Stimulated activated CD4-positive, alpha-beta T cell treated with anti-CD3 and anti-CD28 coated beads, Interleukin-1b, Interleukin-23, amount 100 ng/mL, for 24 hours (primary cell): ENCODE measurements at places on chromosomes 1 and 21.

DNA sequence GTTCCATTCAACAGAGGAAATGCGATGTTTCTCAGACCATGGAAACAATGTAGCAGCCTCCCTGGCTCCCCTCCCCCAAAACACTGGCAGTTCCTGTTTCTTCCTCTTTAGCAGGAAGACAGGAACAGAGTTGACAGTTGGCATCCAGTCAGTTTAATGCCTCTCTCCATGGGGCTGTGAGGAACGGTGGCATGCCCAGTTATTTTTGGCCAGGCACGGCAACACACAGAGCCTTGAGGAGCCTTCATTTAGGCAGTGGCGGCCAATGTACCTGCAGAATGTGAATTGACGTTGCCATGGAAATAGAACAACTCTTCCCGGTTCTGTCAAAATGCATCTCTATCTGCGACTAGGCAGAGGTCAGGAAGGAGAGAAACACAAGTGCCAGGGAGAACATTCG lies 330.6 kb downstream of the DSCAM start:
- DNase-seq: no peak

- DNase-seq: no peak
Measured at GRCh38 chr21:30590297-30590696, at the start of gene KRTAP22-2. TSS of gene KRTAP22-2 (minus strand) at chr21:30590397.

GRCh38 chr1:37481289-37482003 lies 7.1 kb downstream of the ZC3H12A start:
- no peak for DNase-seq

GRCh38 chr1:25697435-25698217 lies 81.0 kb downstream of the MAN1C1 start:
- DNase-seq: no peak

- no peak for DNase-seq
Measured at GRCh38 chr1:154431586-154432373, 26.6 kb downstream of the IL6R start.

DNA sequence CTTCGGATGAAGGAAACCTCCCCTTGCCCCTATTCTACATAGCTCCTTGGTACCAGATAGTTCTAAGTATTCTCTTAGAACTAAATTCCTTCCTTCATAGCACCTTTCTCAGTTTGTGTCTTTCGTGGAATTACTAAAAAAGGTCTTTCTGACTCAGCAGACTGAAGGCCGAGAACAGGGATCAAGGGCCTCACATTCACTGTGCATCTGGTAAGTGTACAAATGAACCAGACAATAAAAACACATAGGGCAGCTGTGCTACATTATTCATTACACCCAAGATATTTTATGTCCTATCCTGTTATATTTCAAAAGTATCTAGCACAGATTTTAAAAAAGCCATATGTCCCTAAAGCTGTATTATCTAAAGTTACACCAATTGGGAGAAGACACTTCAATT lies 62.9 kb upstream of the HP1BP3 start:
- no peak for DNase-seq

DNA sequence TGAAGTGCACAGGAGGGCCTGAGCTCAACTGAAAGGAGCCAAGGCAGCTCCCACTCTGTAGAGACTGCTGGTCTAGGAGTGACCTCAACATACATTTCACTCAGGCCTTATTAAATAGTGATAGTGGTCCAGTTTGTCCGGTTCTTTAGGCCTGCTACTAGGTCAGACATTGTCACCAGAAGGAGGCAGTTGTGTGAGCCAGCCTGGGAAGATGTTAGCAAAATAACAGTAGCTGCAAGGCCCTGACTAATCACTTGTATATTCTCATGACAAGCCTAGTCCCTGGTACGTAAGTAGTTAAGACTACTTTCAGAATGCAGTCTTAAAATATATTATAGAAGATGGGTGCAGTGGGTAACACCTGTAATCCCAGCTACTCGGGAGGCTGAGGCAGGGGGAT lies 264.0 kb upstream of the CAMK1G start:
- DNase-seq: no peak

DNA sequence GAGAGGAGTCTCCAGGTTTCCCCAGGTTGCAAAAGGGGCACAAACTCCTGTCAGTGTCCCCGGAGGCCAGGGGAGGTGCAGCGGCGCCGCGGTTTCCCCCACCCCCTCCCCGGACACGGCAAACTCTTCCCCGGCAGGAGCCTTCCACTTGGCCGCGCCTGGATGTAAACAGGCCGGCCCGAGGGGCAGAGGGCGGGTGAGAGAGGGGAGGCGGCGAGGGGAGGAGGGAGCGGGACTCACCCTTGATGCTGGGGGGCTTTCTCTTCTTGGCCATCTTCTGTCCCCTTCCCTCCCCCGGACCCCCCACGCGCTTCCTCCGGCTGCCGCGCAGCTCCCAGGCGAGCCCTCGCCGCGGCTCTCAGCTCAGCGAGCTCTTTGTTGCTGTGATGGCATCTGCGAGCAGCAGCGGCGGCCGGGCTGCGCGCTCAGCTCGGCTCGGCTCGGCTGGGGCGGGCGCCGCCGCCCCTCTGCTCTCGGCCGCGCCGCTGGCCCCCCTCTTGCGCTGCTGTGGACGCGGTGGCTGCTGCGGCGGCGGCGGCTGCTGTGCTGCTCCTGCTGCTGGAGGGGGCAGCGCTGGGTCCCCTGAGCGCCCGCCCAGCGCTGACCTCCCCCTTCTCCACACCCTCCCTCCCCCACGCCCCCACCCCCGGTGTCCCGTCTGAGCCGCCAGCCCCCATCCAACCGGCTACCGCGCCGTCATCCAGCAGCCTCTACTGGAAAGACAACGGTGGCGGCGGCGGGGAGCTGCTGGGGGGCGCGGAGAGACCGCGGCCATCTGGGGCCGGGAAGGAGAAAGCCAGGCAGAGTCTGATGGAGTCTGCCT lies 4.9 kb upstream of the SLC44A5 start:
- DNase-seq: no peak

- no peak for DNase-seq
Measured at GRCh38 chr1:1597275-1597930, 2.5 kb downstream of the FNDC10 start.

DNA sequence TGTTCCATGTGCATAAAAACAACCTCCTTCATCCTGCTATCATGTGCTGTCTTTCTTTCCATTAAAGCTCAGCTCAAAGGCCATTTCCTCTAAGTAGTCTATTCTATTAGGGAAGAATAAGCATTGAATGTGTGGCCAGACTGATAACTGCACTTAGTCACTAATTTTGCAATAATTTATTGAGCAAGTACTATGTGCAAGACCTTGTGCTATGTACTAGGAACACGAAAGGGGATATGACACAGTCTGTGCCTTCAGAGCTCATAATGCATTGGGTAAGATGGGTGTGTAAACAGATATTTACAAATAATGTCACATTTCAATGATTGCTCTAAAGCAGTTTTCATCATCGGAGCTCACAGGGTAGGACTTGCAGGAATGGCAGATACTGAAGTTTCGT lies 54.2 kb downstream of the NMNAT2 start:
- no peak for DNase-seq

DNA sequence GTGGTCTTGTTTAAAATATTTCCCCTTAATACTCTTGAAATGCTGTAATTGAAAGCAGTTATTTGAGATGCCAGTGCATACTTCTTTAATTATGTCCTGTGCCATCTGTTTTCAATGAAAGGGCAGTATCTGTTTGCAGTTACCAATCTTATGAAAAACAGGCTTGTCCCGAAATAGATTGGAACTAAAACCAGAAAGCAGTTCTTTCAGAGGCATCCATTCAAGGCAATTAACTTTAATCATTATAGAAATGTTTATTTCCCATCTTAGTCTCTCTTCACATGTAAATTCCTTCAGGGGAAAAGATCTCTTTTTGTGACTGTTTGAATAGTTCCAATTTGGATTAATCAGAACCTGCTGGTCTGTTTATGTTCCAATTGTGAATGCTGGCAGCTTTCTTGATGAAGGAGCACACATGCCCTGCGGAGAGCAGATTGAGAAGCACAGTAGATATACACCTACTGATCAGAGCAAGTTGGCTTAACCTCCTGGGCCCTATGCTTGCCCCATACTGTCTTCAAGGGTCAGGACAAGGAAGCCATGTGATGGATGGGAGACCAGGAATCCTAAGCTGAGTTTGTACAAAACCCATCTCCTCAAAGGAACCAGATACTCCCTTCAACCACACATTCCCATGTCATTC lies 41.6 kb upstream of the MROH9 start:
- DNase-seq: no peak

GRCh38 chr1:225908773-225909172 lies 15.3 kb downstream of the PYCR2 start:
- DNase-seq: no peak

DNA sequence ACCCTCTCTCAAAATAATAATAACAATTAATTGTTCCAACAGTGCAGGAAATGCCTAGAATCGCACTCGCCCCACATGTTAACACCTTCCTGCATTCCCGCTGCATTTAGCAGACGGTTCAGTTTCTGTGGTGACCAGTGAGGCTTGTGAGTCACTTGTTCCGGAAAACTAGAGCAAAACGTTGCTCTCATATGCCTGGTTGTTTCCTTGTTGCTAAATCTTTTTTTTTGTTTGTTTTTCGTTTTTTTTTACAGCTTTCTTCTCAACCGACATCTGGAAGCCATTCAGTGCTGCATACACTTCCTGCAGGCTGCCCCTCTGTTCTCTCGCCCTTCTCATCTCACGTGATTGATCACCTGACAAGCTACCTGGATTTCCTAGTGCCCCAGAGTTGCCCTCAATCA lies 56.9 kb upstream of the TMPRSS2 start:
- DNase-seq: no peak

GRCh38 chr1:161737625-161738024 lies 12.0 kb upstream of the DUSP12 start:
- DNase-seq: no peak

- DNase-seq: no peak
Measured at GRCh38 chr1:178733972-178734371, 8.9 kb downstream of the RALGPS2 start.

DNA sequence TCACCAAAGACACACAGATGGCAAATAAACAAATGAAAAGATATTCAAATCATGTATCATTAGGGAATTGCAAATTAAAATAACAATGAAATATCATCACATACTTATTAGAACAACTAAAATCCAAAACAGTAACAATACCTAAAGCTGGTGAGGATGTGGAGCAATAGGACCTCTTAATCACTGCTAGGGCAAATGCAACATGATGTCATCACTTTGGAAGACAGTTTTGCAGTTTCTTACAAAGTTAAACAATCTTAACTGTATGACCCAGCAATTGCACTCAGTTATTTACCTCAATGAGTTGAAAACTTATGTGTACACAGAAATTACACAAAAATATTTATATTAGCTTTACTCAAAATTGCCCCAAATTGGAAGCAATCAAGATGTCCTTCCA lies 47.3 kb downstream of the SELENOF start:
- no peak for DNase-seq
